ENCODE measurements at places on chromosomes 4 and X. TPM values are rescaled to one million over a fixed set of nuclear protein-coding genes. Genes with fewer than 3 reads are reported as not detected.

The SUPT20HL2 gene
- not detected for total RNA-seq

The S100P gene
- 1.2 TPM for total RNA-seq

The F11 gene
- total RNA-seq = not detected

The EREG gene
- total RNA-seq = 5.3 TPM

The HTR2C gene
- under 0.01 TPM for total RNA-seq

The ZDHHC15 gene
- not detected for total RNA-seq

The HELQ gene
- total RNA-seq = 18.1 TPM

The AADAT gene
- 18.8 TPM for total RNA-seq

The WDR44 gene
- total RNA-seq = 18.1 TPM

The BRS3 gene
- not detected for total RNA-seq

The AKAP4 gene
- not detected for total RNA-seq

The GASK1B gene
- total RNA-seq = 114 TPM

The PLAC8 gene
- 258 TPM for total RNA-seq

The DCAF4L1 gene
- total RNA-seq = 0.11 TPM

The UBE2A gene
- total RNA-seq = 41.1 TPM

The CCSER1 gene
- 26.9 TPM for total RNA-seq

The PAGE5 gene
- not detected for total RNA-seq

The SLC26A1 gene
- total RNA-seq = not detected

Data from placental epithelial cell (primary cell).